ENCODE measurements at places on chromosomes 4 and X.

DNA sequence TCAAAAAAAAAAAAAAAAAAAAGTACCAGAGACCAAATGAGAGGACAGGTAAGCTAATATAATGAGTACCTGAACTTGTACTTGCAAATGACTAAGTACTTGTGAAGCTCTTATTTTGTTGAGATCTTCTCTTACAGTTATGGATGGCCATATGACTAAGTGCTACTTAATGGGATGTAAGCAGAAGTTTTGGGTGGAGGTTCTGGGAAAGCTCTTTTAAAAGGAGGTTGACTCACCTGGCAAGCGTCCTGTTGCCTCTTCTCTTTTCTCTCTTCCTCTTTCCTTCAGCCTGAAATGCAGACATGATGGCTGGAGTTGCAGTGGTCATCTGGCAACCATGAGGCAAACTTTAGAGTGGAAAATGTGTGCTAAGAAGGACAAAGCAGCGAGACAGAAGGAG lies 36.9 kb upstream of the MED14 start:
- DNase-seq = no peak

- DNase-seq = no peak
Observed at GRCh38 chrX:118654331-118654730, 73.1 kb upstream of the IL13RA1 start.

- no peak for DNase-seq
Observed at GRCh38 chrX:119419146-119419545, 20.0 kb downstream of the SLC25A43 start.

GRCh38 chr4:19941434-19941833 lies 310.3 kb upstream of the SLIT2 start:
- no peak for DNase-seq

- no peak for DNase-seq
Observed at GRCh38 chr4:168886351-168886750, 123.7 kb downstream of the CBR4 start.

GRCh38 chr4:121272526-121272925 lies 108.3 kb downstream of the QRFPR start:
- DNase-seq = no peak

DNA sequence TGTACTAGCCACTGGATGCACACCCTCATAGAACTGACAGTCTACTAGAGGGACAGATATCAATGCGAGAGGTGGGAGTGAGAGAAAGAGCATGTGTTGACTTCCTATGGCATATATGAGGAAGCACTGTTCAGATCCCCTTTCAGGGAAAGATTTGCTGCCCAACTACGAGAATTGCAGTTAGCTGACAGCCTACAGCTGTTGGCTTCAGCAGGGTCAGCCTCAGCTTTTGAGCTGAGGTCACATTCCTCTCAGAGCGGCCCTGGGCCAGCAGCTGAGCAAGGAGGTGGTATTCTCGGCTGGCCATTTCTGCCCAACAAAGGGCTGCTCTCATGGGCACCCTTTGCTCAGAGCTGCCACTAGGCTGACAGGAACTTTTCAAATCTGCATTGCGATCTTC lies 580.2 kb downstream of the MID1IP1 start:
- no peak for DNase-seq

DNA sequence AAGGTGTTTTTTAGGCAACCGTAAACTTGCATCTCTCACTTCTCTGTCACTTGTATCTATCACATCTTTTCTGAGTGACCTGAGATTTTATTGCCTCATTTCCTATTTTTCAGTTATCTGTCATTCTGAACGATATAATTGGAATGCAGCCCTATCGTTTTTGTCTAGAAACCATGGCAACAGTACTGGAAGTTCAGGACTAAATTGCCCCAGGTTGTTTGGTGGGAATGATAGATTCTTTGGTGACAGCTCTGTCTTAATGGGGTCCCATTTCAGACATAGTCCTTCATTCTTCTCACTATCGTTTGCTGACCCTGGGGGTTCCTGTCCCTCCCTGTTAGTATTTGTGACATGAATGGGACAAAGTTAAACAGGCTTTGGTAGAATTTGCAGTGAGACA lies 267.7 kb upstream of the GALNT7 start:
- no peak for DNase-seq

GRCh38 chr4:82782626-82783345 lies 15.8 kb downstream of the SCD5 start:
- DNase-seq = no peak

GRCh38 chr4:137249112-137249511 lies 283.2 kb downstream of the PCDH18 start:
- no peak for DNase-seq

DNA sequence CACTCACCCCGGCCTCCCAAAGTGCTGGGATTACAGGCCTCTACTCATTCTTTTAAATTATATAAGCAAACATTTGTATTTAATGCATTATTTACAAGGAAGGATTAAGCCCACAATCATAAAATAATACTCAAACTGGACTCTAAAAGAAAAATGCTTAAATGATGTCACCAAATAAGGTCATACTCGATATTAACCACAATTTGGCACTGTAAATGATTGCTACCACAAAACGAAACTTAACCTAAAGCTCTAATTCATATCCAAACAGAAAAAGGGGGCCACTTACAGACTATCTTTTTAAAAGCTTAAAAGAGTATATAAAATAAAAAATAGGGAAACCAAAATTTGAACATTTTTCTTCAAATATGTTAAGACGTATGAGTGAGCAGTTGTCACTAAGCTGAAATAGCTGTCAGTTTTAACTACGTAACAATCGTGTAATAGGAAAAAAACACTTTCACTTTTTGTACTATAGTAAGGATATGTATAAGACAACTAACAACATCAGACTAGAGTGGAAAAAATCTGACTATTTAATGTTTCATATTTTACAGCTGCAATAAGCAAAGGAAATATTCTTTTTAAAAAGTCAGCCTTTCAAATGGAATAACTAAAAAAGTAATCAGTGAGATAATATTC lies 108.2 kb upstream of the GPR34 start:
- DNase-seq = no peak

- DNase-seq = no peak
Observed at GRCh38 chr4:119070301-119070700, 65.3 kb upstream of the MYOZ2 start.

DNA sequence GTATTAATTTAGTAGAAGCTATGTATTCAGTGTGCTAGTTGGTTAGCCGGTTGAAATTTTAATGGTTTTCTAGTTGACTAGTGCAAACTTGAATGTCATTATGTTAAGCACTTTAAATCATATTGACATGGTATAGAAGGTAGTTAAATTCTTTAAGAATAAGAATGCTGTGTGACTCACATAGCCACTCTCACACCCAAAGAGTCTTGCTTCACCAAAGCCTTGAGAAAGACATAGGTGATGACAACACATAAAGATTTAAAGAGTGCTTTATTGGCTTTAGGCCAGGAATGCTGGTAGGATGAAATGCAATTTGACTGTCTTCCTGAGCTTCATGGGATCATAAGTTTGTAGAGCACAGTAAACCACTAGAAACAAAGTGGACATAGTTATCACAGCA lies 85.3 kb downstream of the DCAF8L2 start:
- DNase-seq = no peak

- no peak for DNase-seq
Observed at GRCh38 chr4:169099771-169100180, 89.7 kb upstream of the CBR4 start.

- DNase-seq = no peak
Observed at GRCh38 chr4:145782756-145783155, 102.8 kb downstream of the C4orf51 start.

- DNase-seq = no peak
Observed at GRCh38 chrX:38156838-38157237, 63.8 kb downstream of the SRPX start.

- peak; percentile 35 for DNase-seq
Observed at GRCh38 chrX:68822641-68823410, 6.0 kb upstream of the EFNB1 start.

- DNase-seq = no peak
Observed at GRCh38 chrX:35244088-35244741, 301.6 kb downstream of the FAM47B start.

DNA sequence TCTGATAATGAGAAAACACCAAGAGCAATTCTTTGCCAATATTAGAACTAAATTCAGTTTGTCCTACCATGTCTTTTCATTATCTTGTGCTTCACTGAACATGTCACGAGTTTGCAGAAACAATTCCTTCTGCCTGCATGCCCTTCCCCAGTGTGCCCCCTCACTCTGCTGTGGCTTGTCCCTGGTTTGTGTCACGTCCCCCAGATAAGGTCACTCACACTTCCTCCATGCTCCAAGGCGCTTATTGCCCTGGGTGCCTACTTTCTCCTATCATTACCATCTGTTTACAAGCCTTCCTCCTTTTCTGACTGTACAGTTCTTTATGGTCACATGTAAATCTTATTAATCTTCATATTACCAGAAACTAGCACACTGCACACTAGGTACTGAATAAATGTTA lies 394.1 kb downstream of the KCNIP4 start:
- peak; percentile 38 for DNase-seq

DNA sequence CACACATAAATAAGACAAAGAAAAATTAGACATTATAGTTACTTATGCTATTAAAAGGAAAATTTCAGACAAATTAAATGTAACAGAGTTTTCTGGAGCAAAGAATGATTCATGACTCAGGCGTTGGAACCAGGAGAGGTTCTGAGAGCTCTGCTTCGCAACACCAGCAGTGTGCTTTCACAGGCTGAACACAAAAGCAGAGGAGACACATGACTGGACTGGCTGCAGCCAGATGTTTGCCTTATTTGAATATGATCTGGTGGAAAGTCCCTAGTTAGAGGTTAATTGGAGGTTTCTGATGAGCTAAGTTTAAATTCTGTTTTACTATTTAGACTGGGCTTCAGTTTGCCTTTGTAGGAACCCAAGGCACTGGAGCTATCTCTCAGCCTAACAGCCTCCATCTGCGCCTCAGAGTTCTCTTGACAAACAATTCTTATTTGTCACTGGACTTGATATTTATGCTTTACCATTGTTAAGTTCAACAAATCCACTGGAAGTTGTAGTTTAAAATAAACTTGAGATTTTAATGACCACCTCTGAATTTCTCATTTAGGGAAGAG lies 16.2 kb downstream of the BOD1L1 start:
- DNase-seq = no peak

DNA sequence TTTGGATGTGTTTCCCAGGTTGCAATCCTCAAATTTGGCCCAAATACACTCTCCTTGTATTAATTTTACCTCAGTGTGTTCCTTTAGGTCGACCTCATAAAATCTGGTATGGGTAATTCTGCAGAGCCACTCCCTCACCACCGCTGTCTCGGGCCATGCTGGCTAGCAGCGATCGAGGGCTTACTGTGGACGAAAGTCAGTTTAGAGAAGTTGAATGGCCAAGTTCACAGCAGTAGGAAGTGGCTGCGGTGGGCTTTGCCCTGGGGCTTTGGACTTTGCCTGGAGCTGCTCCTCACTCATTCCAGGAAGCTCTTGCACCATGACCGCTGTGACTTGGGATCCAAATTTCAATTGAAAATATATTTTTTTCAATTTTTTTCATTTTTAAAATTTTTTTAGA lies 19.6 kb downstream of the TMEM187 start:
- DNase-seq = no peak

GRCh38 chrX:71282514-71283402 lies 677 bp upstream of the NONO start:
- DNase-seq = no peak

GRCh38 chr4:183814461-183814860 lies 90.6 kb upstream of the STOX2 start:
- DNase-seq = no peak

DNA sequence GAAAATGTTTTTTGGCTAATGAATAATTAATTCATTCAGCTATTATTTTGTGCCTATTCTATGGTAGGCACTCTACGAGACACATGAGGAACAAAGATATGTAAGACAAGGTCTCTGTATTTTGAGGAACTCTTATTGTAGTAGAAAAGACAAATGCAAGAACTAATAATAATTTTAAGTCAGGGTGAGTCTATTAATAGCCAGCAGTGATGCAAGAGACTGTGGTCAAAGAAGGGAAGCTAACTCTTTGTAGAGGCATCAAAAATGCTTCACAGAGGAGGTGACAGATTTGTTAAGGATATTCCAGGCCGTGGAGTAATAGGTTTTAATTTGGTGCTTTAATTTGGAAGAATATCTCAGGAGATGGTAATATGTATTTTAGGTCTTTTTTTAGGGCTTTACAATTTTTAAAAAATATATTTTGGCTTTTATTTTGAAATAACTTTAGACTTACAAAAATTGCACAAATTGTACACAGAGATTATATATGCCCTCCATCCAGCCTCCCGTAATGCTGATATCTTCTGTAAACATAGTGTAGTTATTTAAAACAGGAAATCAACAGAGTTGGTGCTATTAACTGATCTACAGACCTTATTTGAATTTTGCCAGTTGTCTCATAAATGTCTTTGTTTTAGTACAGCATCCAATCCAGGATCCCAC lies 48.1 kb downstream of the DCLK2 start:
- no peak for DNase-seq

- DNase-seq = no peak
Observed at GRCh38 chrX:97790850-97791249, 907.1 kb downstream of the RPA4 start.

- DNase-seq = peak; percentile 75
Observed at GRCh38 chr4:186204103-186204559, 12.8 kb downstream of the CYP4V2 start.

- no peak for DNase-seq
Observed at GRCh38 chr4:27894951-27895350, 1034.3 kb downstream of the STIM2 start.
